ENCODE measurements at places on chromosomes 2 and 18. TPM values are rescaled to one million over a fixed set of nuclear protein-coding genes. Genes with fewer than 3 reads are reported as not detected.

The SLC66A3 gene
- polyA plus RNA-seq: 31.5 TPM

The DNAJC5G gene
- polyA plus RNA-seq: 1.6 TPM

The PLGLB2 gene
- 6.7 TPM for polyA plus RNA-seq

The TUBB8B gene
- 0.85 TPM for polyA plus RNA-seq

The KCNG2 gene
- polyA plus RNA-seq: 0.11 TPM

The BMP10 gene
- not detected for polyA plus RNA-seq

The SLC4A3 gene
- polyA plus RNA-seq: 11.9 TPM

The PDE1A gene
- polyA plus RNA-seq: 24.5 TPM
